ENCODE measurements at places on chromosomes 5 and 9.

DNA sequence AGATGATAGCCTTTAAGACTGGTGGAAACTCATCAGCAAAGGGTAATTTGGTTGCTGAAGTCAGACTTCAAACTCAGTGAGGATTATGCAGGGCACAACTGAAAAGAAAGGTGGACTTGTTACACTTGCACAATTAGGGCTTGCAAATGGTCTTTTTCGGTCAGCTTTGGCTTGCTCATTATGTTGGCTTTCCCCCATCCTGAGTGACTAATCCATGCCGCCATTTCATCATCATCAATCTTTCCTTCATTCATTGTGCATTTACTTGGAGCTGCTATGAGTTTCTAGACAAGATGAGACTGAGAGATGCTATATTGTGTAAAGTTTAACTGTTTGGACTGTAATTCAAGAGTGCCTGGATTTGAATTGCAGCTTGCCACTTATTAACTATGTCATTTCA is 134.8 kb upstream of the PPP1R2B start:
- no peak for DNase-seq

GRCh38 chr5:142618130-142618523 is 67.8 kb downstream of the FGF1 start:
- no peak for DNase-seq

GRCh38 chr5:4817767-4818166 is 322.4 kb upstream of the ADAMTS16 start:
- DNase-seq: no peak

- no peak for DNase-seq
These were observed 32.1 kb upstream of the EGFL7 start for GRCh38 chr9:136630662-136630992.

DNA sequence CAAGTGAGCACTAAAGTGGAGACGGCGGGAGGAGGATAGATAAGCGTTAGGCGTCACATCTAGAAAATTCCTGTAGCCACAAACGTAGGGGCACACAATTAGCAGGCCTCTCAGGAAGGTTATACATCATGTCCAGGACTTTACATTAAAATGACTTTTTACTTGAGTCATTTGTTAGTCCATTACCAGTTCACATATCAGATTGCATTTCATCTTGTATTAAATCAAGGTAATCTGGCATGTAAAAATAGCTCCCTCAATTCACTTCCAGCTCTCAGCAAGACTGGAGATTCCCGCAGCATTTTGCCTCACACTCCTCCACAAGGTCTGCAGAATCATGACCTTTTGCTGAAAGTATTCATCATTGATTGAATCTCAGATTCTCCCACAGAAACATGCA is 118.8 kb downstream of the PRDM6 start:
- DNase-seq: no peak

DNA sequence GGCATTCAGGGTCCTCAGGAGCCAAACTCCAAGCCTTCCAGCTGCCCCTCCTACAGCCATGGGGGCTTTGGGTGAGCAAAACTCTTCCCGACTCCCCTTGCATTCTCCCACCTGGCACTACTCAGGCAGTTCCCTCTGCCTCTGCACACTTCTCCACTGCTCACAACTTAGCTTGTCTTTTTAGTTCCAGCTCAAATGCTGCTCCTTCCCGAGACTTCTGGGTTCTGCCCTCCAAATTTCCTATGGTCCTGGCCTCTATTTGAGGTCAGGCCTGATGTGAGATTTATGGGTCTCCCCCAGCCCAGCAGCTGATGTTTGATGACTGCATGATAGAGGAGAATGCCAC is 5.7 kb upstream of the SLC25A48 start:
- DNase-seq: no peak

- no peak for DNase-seq
These were observed 16.4 kb downstream of the CSF1R start for GRCh38 chr5:150069672-150070627.

- no peak for DNase-seq
These were observed 3.0 kb downstream of the SPATA31E1 start for GRCh38 chr9:87885484-87886189.

DNA sequence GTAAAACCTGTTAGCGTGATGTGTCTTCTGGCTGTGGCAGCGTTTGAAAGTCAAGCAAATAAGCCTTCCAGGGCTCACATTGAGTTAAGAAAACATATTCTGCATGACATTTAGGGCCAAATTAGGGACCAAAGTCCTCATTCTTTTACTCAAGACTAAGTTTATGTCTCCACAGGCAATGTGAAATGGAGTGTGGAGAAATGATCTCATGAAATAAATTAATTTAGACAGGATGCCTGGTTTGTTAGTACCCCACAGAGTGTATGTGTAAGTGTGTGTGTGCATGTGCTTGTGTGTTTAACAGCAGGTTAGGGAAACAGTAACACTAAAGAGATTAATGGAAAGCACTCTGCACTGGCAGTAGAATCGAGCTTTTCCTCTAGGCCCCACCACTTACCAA is 82.9 kb upstream of the SNX2 start:
- no peak for DNase-seq

DNA sequence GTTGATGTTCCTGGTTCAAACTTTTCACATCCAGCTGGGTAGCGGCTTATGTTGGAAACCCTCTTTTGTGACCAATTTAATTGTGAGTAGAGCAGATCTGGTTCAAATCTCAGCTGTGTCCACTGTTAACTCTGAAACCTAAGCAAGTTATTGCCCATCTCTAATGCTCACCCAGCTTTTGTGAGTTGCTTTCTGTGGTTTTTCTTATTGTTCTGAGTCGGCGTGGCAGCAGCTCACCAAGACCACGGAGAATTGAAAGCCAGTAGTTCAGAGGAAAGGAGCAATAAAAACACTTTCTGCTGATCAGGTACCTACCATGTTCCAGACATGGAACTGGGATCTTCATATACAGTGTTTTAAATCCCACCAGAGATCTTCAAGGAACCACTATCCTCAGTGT is 114.4 kb downstream of the DOCK2 start:
- no peak for DNase-seq

GRCh38 chr5:56669534-56670483 is 145.5 kb upstream of the MAP3K1 start:
- peak; percentile 22 for DNase-seq

DNA sequence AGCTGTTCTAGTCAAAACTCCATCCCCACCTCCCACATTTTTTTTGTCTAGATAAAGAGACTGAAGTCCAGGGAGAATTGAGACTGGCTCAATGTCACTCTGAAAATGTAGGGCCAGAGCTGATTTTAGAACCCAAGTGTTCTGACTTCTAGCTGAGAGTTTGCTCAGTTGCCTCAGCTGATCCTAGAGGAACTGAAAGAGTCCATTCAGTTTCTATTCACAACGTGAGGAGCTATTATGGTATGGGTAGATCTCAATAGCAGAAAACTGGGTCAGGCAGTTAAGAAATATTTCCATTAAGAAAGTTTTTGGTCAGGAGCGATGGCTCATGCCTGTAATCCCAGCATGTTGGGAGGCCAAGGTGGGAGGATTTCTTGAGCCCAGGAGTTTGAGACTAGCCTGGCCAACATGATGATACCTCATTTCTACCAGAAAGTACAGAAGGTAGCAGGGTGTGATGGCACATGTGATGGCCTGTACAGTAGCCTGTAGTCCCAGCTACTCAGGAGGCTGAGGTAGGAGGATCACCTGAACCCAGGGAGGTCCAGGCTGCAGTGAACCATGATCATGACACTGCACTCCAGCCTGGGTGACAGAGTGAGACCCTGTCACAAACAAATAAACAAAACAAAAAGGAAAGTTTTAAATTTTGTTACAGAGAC is 61.7 kb downstream of the GLRA1 start:
- no peak for DNase-seq

DNA sequence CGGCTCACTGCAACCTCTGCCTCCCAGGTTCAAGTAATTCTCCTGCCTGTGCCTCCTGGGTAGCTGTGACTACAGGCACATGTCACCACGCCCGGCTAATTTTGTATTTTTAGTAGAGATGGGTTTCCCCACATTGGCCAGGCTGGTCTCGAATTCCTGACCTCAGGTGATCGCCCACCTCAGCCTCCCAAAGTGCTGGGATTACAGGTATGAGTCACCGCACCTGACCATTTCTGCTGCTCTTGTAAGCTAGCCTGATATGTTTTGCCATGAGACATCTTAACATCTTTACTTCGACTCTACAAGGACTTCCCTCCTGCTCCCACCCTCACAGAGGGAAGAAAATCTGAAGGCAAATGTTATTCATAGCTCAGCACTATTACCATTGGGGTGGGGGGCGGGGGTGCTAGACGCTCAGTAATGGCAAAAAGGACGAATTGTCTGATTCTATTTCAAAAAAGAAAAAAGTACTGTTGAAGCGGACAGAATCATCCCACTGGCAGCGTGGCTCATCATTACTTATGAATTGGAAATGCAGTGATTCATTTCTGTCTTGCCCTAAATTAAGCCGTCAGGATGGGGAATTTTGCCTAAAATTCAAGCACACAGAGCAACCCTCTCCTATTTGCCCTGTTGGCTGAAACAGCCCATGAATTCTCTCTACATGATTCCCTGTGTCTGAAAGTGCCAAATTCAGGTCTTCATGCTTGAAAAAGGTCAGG is 46.4 kb upstream of the WWC1 start:
- DNase-seq: no peak

DNA sequence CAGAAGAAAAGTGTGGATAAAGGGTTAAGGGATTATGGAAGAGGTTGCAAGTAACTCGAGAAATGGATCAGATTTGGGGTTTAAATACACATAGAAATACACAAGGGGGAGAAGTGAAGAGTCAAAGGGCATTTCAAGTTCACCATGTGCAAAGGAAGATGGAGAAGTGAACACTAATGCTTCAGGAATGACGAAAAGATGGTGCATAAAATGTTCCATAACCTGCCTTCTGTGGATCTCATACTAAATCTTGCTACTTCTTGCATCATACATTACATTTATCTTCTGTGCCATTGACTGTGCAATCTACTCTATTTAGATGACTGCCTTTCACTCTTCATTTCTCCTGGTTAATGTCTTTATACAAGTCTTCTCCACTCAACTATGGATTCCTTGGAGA is 5.7 kb upstream of the SMC2 start:
- no peak for DNase-seq

DNA sequence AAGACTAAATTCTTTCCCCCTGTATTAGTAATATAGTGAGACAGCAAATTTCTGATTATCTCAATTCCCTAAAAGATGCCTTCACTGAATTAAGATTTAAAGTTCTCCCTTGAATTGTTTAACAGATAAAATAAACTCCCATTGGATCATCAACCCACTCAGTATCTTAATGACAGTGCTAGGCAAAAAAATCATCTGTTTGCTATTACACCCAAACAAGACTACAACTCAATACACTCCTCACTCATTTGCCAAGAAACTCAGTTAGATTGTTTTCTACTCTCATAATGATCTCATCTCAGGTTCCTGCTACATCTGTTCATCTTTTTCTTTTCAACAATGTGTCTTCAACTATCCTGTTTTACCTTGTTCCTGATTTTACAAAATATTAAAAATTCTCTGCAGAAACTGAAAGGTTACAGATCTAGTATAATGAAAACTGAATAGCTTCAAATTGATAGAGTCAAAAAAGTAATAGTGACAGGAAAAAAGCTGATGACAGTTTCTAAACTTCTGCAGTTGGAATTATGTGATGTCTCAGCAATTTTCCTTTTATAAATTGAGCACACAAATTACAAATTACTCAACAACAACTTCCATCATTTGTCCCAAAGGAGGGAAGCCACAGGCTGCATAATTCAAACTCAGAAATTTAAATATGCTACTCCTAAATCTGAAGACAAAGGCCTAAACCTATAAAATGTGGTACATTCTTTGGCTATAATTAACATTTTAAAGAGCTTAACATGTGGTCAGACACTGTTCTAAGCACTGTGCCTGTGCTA is 39.4 kb downstream of the HOMER1 start:
- no peak for DNase-seq

GRCh38 chr5:127313847-127314473 is 23.4 kb downstream of the MEGF10 start:
- DNase-seq: peak; percentile 56

GRCh38 chr5:102411-103043 is 10.6 kb downstream of the PLEKHG4B start:
- DNase-seq: no peak

DNA sequence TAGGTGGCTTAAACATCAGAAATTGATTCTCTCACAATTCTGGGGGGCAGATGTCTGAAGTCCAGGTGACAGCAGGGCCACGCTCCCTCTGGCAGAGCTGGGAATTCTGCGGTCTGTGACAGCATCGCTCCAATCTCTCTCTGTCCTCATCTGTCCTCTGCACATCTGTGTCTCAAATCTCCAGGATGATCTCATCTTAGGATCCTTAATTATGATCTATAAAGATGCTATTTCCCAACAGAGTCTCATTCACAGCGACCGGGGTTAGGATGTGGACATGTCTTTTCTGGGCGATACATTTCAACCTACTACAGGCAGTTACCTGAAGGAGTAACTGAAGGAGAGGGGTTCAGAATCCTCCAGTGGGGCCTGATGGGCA is 31.4 kb downstream of the ANKRD33B start:
- DNase-seq: no peak

DNA sequence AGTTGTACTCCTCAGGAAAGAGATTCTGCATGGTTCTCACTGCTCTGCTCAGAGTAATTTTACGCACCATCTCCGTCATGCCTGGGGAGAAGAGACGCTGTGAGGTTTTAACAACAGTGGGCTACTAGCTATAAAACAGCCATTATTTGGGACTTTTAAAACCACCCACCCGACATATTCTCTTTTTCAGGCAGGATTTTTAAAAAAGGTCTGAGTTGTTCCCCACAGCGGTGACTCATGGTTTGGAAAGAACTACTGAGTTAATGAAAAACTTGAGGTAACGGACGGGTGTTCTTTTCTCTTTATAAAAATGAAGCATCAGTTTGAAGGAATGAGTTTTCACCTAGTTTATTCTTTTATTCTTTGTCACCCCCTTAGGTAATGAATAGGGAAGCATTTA is 61.3 kb downstream of the TTLL11 start:
- DNase-seq: no peak

- no peak for DNase-seq
These were observed 147.4 kb downstream of the INSYN2B start for GRCh38 chr5:169832845-169833244.

- DNase-seq: no peak
These were observed 77.5 kb upstream of the SPATA31D4 start for GRCh38 chr9:81850724-81851123.

GRCh38 chr9:110410961-110411360 is 73.3 kb upstream of the TXNDC8 start:
- DNase-seq: no peak

DNA sequence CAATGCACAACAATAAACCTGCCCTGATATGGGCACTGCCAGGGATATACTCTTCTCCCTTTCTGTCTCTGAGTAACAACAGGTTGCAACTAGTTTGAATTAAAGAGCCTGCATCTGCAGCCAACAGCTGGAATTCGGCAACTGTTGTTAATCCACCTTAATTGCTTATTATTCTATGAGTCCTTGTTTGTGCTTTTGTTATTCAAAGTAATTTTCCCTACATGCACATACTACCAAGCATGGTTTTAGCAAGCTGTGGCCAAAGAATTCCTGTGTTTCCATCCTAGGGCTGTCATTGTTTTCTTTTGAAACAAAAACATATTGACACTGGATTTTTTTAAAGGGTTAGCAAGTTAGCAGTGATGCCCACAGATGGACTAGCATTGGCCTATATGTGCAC is 171.5 kb downstream of the EFNA5 start:
- DNase-seq: no peak

Measured in activated T-cell treated with anti-CD3 and anti-CD28 coated beads for 48 hours (primary cell).